ENCODE measurements at places on chromosomes 4 and X. TPM values are rescaled to one million over a fixed set of nuclear protein-coding genes. Genes with fewer than 3 reads are reported as not detected.

The MFSD8 gene
- 11.7 TPM for total RNA-seq

The IL2 gene
- total RNA-seq, result not detected

The AWAT2 gene
- total RNA-seq, result not detected

The ADH6 gene
- 1.5 TPM for total RNA-seq

Measured in pericardium fibroblast (primary cell).